NCI-H1417 treated with DMSO at 0.1 percent for 48 hours (cell line): ENCODE measurements at places on chromosomes 2 and 18.

GRCh38 chr2:16026816-16027501 lies 86.6 kb downstream of the MYCN start:
- DNase-seq = no peak

DNA sequence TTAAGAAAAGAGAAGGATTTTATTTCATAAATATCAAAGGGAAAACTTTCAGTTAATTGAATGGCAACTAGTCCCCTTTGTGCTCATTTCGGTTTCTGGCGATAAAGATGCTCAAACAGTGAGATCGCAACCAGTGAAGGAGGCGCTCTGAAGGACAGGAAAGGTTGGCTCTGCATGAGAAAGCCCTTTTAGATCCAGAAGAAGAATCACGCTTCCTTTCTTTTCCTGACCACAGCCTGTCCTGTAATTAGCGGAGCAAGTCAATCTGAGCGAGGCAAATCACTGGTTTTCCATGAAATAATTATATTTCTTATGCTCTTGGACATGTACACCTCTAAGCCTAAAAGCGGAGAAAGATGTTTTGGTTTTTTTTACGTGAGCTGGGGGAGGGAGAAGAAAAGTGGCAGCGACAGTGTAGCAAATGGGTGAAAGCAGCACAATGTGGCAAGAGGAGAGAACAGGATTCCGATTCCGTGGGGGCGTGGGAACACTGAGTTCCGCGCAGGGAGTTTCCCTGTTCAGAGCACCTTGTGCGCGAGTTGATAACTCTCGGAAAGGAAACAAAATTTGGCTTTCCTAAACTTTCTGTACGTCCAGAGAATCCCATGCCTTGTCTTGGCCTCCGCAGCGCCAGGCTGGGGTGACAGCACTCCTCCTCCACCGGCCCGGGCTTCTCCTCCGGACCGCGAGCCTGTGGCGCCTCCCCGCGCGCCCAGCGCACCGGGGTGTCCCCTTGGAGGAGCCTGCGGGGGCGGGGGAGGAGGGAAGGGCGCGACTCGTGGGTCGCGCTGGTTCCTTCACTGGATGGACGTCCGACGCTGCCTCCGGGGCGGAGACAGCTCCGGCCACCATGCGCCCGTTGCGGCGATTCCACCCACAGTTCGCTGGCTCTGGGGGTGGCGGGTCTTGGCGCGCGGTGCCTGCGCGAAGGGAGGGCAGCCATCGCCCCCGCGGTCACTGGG lies 620 bp upstream of the SLC9A2 start:
- no peak for DNase-seq

- DNase-seq = peak; percentile 71
Observed at GRCh38 chr2:181586569-181587081, 70.3 kb downstream of the CERKL start.

- DNase-seq = no peak
Observed at GRCh38 chr2:172926785-172927640, 148.6 kb upstream of the MAP3K20 start.

DNA sequence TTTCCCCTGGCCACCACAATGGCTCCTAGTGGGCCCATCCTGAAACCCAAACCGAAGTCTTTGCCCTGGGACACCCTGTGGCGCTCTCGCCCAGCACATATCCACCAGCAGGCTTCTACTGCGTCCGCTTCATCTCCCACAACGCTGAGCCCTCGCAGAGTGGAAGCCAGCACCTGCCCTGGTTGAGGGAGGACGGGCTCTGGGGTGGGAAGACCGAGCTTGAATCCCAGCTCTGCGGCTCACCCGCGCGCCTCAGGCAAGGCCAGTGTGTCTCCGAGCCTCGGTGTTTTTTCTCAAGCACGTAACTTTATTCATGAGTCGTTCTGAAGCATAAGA lies 15.6 kb downstream of the KLF11 start:
- no peak for DNase-seq

- DNase-seq = no peak
Observed at GRCh38 chr2:170204298-170204951, 26.5 kb downstream of the MYO3B start.

DNA sequence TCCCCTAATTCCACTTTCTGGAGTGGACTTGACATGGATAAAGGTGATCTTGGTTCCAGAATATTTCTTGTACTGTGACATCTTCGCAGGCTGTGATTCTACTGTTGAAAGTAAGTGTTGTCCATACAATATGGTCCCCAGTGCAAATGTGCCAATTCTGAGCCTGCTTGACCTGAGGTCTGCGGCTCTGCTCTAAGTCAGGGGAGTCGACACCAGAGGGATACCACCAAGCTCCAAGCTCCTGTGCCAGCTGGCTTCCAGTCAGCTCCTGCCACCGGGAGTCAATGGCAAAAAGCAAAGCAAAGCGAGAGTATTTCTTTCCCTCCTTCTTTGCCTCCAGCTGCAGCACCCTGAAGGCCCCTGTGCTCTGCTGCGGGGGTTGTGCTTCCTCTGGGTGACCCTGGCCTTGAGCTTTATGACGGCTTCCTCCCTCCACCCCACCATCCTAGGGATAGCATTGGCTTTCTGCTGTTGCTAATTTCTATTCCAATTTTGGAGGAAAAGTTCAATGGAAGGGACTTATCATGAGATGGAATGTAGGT lies 50.4 kb downstream of the SLC35F5 start:
- DNase-seq = no peak

GRCh38 chr18:56065086-56065485 lies 477.1 kb upstream of the TCF4 start:
- no peak for DNase-seq

DNA sequence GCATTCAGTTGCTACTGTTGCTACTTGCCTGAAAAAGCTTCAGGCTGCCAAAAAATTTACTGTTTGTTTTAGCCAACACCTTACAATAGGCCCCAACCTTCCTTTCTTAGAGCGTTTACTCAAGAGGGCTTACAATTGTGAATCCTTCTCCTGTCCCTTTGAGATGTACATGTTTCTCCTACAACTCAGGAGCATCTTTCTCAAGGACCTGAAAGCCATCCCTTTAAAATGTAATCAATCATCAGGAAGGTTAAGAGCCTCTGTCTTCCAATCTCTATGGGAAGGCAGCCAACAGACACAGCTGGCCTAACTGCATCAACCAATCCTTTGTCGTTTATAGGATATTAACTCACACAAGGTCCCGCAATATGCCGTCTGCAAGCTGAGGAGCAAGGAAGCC lies 3.4 kb upstream of the IER3IP1 start:
- no peak for DNase-seq

DNA sequence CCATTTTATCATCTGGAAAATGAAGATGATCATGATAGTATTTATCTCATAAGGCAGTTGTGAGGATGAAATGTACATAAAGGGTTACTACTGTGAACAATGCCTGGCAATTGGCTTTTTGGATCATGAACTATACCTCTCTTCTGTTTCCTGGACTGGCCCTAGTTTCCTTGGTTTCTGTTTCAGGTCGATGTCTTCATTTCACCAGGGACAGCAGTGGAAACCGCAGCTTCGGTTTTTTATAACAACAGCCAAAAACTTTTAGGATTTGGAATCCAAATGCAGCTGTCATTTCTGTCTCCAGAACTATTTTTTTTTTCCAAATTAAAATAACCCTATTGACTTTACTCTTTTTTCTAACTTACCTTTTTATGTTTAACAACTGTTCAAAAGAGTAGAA lies 425.1 kb downstream of the RND3 start:
- DNase-seq = no peak

- DNase-seq = no peak
Observed at GRCh38 chr2:237478979-237479378, 8.1 kb upstream of the MLPH start.

DNA sequence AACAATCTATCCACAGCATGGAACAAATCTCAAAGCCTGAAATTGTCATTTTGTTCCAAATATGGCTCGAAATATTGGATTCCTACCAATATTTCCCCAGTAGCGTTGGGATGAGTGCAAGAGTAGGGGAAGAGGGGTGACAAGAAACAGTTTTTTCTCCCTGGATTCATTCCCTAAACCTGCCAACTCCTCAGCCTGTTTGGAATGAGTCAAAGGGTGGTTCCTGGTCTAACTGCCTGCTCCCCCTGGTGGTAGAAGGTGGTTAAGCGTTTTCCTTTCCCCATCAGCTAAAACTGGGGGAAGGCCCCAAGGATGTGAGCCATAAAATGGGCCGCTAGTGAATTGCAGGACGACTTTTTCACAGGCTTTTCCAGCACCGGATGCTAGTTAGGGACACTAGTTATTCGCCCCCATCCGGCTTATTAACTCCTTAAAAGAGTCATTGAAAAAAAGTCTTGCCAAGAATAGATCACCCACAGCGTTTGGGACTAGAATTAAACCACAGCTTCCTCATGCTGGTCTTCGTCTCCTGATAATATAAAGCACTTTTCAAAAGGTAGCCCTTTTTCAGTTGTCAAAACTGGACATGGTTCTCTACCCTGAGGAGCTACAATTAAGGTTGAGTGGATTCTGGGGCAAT lies 72.5 kb downstream of the DHRS9 start:
- DNase-seq = no peak

GRCh38 chr2:171972329-171972982 lies 27.3 kb upstream of the METAP1D start:
- no peak for DNase-seq

DNA sequence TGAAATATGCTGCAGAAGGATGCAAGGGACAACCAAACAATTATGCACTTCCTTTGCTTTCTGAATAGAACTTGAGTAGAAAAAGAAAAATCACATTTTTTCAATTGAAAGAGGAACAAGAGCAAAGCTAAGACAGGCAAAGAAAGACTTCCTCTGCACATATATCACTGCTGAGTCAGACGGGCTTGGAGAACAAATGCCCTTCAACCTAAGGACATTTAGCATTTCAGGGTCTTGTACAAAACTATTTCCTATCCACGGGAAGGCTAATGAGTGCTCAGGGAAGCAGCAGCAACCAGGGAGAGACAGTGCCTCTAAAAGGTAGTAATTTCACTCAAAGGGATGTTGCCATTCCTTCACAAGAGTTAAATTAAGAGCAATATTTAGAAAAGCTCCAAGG lies 570.0 kb upstream of the GCFC2 start:
- DNase-seq = no peak

- no peak for DNase-seq
Observed at GRCh38 chr2:165967746-165968145, 14.2 kb upstream of the TTC21B start.

GRCh38 chr2:179262077-179262660 lies 2.5 kb downstream of the SESTD1 start:
- DNase-seq = no peak

- DNase-seq = no peak
Observed at GRCh38 chr2:203636588-203637470, 69.6 kb upstream of the CD28 start.

DNA sequence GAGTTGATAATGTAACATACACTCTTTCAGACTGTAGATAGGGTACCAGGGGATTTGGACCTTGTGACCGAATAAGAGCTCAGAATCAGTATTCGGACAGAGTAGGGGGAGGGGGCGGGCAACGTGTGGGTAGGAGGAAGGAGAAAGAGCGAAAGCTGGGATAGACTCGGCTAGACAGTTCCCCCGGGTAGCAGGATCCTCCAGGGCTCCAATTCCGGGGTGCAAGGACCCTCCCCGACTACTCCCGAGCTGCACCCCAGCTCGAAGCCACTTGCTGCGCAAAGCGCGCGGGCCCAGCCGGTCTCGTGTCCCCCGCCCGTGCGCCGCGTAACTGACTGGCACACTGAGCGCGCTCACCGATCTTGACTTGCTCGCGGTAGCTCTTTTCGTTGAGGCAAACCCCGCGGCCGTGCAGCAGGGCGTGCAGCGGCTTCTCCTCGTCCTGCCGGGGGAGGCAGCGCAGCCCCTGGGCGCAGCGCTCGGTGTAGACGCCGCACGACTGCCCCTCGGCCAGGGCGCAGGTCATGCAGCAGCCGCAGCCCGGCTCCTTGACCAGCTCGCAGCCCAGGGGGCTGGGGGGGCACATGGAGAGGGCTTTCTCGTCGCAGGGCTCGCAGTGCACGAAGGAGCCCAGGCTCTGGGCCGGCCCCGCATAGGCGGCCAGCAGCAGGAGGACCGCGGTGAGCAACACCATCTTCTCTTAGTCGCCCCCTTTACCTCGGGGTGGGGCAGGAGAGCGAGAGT lies 1.1 kb downstream of the IGFBP5 start:
- DNase-seq = peak; percentile 50

DNA sequence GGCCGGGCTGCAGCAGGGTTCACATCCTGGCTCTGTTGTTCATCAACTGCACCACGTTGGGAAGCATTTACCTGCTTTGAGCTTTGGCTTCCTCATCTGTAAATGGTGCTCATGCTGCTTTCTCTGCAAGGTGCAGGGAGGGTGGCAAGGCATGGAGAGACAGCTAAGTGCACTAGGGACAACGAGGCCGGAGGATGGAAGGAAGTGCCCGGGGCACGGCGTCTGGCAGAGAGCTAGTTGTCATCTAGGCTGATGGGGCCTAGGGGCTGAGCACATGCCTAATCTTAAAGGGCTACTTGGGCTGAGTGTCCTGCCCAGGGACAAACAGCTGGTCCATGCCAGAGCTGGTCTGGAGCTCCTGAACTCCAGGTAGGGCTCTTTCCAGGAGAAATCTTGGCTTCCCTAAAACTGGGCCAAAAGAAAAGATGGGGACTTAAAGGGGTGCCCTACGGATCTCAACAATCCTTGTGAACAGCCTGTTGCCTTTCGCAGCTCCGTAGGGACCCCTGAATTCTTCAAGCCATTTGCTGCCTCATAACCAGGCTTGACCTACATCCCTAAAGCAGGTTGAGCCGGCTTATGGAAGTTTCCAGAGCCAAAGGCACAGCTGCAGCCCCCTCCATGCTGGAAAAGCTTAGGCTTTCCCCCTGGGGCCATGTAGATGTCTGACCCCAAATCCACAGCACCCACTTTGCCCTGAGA lies 130.8 kb downstream of the SMAD7 start:
- no peak for DNase-seq
